ENCODE measurements at places on chromosomes 16 and 17.

DNA sequence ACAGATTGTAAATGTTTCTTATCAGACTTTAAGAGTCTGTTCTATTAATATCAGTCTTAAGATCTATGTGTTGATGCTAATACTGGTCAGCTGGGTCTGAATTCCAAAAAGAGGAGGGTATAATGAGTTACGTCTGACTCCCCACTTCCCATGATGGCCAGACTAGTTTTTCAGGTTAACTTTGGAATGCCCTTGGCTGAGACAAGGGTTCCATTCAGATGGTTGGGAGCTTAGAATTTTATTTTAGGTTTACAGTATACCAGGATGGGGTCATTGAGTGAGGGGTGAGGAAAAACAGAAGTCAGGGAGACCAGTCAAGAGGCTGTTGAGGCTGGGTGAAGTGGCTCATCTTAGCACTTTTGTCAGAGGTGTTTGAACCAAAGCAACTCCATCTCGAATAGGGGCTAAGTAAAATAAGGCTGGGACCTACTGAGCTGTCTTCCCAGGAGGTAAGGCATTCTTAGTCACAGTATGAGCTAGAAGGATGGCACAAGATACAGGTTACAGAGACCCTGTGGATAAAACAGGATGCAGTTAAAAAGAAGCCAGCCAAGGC lies 2.9 kb upstream of the TMEM231 start:
- no peak for DNase-seq

- DNase-seq, result no peak
Measured at GRCh38 chr17:81267390-81268067, 27.6 kb downstream of the SLC38A10 start.

DNA sequence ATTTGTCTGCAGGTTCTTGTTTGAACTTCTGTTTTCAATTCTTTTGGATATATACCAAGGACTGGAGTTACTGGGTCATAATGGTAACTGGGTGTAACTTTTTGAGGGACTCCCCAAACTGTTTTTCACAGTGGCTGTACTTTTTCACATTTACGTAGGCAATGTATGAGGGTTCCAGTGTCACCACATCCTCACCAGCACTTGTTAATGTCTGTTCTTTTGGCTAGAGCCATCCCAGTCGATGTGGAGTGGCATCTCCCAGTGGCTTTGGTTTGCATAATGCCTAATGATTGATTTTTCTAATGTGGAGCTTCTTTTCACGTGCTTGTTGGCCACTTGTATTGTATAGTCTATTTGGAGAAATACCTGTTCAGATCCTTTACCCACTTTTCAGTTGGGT lies 59.3 kb downstream of the SPECC1 start:
- DNase-seq, result no peak

- DNase-seq, result no peak
Measured at GRCh38 chr17:66994361-66994760, 29.9 kb downstream of the CACNG4 start.

GRCh38 chr17:64420143-64420670 lies 28.7 kb upstream of the MILR1 start:
- peak; percentile 66 for DNase-seq

DNA sequence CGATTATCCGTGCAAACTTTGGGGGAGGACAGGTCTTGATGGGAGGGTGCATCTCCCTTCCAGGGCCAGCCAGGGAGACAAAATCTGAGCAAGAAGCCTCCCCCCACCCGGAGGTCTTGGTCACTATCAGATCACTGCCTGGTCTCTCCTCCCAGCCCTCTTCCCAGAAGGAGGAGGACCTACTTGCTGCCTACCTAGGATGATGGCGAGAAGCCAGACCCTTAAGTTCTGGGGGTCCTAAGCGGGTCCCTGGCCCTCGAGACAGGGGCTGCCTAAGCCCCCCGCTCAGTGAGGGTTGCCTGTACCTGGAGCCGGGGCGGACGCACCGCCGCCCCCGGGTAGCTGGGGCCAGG lies 4.6 kb downstream of the TSPOAP1 start:
- DNase-seq, result no peak

DNA sequence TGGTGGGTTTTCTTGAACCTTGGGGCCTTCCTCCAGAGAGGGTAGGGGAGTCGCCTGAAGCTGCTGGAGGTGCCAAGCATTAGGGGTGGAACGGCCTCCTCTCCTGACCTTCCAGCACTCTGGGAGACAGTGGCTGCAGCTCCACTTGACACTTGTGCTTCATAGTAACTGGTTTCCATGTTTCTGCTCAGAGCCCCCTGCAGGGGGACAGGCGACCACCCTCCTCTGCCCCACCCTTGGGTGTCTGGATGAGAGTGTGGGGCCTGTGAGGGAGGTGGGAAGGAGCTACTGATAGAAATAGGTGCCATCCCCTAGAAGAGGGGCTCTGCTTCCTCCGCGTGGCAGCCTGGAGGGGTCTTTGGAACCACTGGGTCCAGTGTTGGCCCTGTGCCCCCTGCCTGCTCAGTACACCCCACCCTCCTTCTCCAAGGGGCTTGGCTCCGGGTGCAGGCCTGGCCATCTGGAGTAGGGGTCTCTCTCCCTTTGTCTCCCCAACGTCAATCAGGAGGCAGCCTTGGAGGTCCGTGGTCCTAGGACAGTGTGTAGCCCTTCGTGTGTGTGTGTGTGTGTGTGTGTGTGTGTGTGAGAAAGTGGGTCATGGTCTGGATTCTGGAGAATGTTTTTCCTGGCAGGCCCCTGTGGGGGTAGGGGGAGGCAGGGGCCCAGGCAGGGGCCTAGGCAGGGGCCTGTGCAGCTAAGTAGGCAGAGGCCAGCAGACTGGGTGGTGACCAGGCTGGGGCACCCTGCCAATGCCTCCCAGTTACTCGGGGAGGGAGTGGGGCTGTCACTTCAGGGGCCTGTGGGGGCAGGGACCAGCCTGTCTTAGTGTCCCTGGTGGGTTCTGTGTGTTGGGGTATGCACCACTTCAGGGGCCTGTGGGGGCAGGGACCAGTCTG lies 4.9 kb downstream of the LASP1 start:
- DNase-seq, result no peak

GRCh38 chr17:42697108-42697811 lies 14.9 kb downstream of the CNTNAP1 start:
- no peak for DNase-seq

DNA sequence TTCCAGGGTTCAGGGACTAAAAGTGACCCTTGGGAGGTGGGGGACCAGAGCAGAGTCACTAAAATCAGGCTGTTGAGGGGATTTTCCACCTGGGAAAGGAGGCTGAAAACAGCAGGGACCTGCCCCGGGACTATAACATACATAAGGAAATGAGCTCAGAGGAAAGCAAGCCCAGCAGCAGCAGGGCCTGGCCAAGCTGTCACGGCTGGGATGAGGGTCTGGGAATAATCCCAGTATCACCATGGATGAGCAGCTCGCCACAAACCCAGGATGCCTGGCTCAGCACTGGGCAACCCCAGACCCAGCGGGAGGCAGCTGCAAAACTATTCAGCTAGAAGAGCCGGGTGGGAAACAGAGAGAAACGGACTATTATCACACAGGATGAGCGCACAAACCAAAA lies 72.4 kb downstream of the RPH3AL start:
- DNase-seq, result no peak

GRCh38 chr16:17775061-17775460 lies 304.3 kb upstream of the XYLT1 start:
- DNase-seq, result no peak

DNA sequence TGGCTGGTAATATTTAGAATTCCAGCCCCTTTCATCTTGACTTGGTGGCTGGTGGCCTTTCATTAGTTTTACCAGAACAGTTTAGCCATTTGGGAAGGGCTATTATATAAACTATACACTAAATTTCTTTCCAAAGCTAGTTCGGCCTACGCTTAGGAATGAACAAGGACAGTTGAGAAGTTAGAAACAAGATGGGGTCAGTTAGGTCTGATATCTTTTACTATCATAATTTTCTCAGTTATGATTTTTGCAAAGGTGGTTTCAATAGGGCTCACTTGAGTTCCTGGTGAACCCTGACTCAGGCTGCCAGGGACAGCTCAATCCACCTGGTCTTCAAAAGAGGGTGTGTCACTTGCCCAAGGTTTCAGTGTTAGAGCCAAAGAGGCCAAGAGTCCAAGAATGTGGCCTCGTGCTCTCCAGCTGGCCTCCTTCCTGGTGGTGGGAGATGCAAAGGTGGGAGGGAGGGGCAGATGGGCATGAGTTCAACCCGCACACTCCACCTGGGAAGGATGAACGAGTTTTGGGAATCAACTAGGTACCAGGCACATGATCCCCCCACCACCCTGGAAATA lies 4.0 kb upstream of the PHOSPHO1 start:
- no peak for DNase-seq

DNA sequence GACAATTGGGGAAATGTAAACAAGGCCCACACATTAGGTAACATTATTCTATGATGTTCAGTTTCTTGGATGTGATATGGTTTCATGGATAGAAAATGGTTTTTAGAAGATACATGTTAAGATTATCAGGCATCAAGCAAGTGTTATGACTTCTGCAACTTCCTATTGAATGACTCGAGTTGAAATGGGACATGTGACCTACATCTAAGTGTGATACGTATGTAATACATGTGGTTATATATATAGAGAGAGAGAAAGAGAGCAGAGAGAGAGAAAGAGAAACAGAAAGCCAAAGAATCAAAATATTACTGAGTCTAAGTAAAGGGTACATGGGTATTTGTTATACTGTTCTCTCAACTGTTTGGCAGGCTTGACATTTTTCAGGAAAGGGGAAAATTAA lies 1.7 kb downstream of the TMEM170A start:
- DNase-seq, result no peak

GRCh38 chr17:77834170-77835115 lies 124.1 kb upstream of the TNRC6C start:
- peak; percentile 88 for DNase-seq

- no peak for DNase-seq
Measured at GRCh38 chr16:83623091-83623730, 184.6 kb upstream of the HSBP1 start.
